GF-D8 (cell line): ENCODE measurements at places on chromosomes 11 and 22.

- no peak for DNase-seq
Observed at GRCh38 chr22:37002633-37003032, 16.6 kb downstream of the TST start.

DNA sequence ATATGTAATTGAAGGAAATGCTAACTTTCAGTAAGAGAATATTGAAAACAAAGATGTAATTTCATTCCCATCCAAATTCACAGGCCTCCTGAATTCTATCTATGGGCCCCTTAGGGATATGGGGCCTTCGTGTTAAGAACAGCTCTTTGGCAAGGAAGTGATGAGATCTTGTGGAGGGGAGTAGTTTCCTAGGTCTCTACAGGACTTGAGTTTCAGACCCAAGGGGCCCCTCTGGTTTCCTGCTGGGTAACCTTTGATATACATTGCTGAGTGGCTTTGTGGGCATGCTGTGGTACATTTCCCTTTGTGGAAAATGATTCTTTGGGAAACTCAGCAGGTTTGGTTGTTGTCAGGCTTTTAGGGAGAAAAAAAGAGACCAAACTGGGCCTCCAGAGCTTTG is 6.2 kb downstream of the STIM1 start:
- DNase-seq, result peak; percentile 68

GRCh38 chr11:107818491-107818890 is 40.1 kb downstream of the SLC35F2 start:
- no peak for DNase-seq

- peak; percentile 78 for DNase-seq
Observed at GRCh38 chr11:134037046-134037908, 31.6 kb upstream of the JAM3 start.

DNA sequence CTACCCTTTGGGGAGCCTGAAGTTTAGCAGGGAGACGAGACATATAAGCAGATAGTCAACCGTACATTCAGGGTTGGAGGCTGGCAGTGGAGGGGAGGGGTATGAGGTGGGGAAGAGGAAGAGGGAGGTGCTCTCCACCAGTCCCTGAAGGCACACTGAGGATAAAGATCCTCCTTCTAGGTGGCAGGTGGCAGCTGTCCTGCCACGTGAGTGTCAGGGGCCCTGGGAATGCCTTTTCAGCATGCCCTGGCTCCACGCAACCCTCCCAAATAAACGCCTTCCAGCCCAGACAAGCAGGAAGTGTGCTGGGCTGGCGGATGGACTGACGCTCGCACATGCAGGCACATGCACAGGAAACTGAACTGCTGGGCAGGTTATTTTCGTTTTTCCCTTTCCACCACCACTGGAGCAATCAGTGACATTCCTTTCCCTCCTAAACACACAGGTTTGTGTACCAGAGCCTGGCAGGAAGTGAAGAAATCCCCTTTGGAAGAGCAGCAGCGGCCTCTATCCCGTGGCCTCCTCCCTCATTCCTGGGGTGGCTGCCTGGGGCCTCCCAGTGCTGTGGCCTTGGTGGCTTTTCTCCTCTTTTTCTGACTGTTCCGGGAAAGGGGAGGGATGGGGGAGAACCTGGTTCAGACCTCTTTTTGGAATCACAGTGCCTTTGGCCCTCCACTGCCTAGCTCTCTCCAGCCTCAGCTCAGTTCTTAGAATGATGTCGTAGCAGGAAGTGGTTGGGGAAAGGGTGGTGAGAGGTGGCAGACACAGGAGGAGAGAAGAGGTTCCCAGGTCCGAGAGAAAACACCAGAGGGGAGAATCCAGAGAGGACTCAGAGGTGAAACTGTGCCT is 157.0 kb upstream of the TIMP3 start:
- peak; percentile 30 for DNase-seq

GRCh38 chr22:25131198-25131887 is 68.3 kb upstream of the CRYBB3 start:
- DNase-seq, result no peak

- peak; percentile 99 for DNase-seq
Observed at GRCh38 chr22:19109198-19110063, 12.8 kb downstream of the DGCR2 start.

GRCh38 chr11:86582898-86583297 is 89.5 kb downstream of the ME3 start:
- no peak for DNase-seq

- no peak for DNase-seq
Observed at GRCh38 chr11:74466916-74467885, at the start of gene KCNE3. TSS of gene KCNE3 (minus strand) at chr11:74467549. CDS start at chr11:74457563, 9,986 bp downstream.

GRCh38 chr11:22192289-22192641 is 620 bp upstream of the ANO5 start:
- DNase-seq, result no peak

GRCh38 chr11:86627776-86628455 is 44.5 kb downstream of the ME3 start:
- DNase-seq, result no peak

- DNase-seq, result no peak
Observed at GRCh38 chr11:9708544-9708943, 44.7 kb downstream of the SWAP70 start.

GRCh38 chr11:371716-372590 is 2.7 kb downstream of the B4GALNT4 start:
- DNase-seq, result no peak
